RPMI7951 (cell line): ENCODE measurements at places on chromosomes 6 and 20. TPM values are rescaled to one million over a fixed set of nuclear protein-coding genes. Genes with fewer than 3 reads are reported as not detected.

Gene TNFAIP3
- 4.9 and 5.4 TPM in 2 replicates for total RNA-seq

GRCh38 chr6:83601119-83601518 is 88.8 kb downstream of the PRSS35 start:
- no peak for DNase-seq

GRCh38 chr6:47238456-47238995 is 71.2 kb downstream of the TNFRSF21 start:
- DNase-seq: no peak

DNA sequence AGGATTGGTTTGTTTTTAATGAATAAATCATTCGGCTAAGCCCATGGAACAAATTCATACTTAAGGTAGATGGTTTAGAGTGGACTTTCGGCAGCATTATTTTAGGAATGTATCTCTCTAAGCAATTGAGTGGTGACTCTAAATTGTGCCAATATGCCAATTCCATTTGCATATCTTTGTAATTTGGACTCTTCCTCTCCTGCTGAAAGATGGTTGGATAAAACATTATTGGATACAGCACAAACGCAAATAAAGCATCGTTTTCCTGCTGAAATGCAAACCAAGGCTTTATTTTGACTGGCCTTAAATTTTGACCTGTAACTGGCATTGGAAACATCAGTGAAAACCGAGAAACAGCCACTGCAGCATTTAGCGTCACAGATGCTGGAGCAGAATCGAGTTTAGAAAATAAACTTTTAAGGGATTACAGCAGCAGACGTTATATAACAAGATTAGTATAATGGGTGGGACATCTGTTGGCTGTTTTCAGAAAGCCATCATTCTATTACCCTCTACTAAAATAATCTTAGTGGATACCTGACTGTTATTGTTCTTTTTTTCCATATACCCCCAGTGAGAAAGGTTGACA is 726.0 kb downstream of the KIF16B start:
- DNase-seq: no peak

DNA sequence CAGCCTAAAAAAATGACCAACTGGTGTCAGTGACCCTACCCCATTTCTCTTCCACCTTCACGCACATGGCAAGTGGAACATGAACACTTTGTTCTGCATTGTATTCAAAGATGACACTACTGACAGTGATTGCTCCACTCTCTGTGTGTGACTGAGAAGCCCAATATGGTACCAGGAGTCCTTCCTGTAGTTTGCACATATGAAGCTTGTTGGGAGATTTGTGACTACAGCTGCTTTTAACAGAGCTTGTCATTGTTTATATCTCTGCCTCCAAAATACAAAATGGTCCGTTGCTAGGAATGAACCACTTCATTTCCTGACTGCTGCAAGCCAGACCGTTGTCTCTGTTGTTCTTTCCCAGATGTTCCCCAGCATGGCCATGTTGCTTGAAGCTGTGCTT is 140.3 kb upstream of the TCF21 start:
- DNase-seq: peak; percentile 17

GRCh38 chr6:146543211-146543939 is at the start of gene RAB32:
RAB32 (plus strand) TSS chr6:146543833; CDS start chr6:146543872, 39 bp downstream.
- peak; percentile 94 for DNase-seq

Gene UBE2V1
- total RNA-seq: 134 and 174 TPM in 2 replicates

DNA sequence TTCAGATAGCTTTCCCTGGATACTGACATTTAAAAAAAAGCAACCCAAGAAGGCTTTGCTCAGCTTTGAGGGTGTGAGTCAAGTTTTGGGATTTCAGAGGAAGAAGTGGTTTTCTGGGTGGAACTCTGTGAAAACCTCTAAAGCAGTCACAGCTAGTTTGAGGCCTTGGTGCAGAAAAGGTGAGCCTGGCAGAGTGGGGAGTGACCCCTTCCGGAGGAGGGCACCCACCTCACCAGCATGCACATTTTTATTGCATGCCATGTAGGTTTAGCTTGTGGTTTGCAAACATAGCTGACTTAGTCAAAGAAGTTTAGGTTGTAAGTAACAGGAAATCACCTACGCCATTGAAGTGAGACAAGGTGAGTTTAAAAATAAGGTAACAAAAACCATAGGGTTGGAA is 146.8 kb upstream of the PMEPA1 start:
- DNase-seq: no peak

Gene SUMO4
- total RNA-seq: 0.78 and 0.84 TPM in 2 replicates

DNA sequence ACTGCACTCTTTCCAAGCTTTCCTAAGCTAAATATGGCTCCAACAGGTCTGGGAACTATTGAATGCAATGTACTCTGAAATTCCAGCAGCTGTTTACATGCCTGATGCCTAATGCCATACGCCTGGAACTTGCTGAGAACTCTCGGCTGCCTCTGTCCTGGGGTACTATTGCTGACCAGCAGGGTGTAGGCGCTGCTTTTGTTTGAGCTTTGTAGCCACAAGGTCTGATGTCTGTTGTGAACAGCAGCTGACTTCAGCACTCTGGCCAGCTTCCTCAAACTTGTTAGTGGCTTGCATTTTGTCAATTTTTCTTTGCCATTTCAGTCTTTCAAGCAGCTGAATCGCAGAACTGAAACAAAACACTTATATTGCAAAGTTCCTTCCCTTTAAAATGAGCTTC is 26.7 kb downstream of the SAYSD1 start:
- peak; percentile 39 for DNase-seq

Gene MYO6
- 5.0 and 6.0 TPM in 2 replicates for total RNA-seq

Gene PAX1
- not detected in 2 replicates for total RNA-seq

DNA sequence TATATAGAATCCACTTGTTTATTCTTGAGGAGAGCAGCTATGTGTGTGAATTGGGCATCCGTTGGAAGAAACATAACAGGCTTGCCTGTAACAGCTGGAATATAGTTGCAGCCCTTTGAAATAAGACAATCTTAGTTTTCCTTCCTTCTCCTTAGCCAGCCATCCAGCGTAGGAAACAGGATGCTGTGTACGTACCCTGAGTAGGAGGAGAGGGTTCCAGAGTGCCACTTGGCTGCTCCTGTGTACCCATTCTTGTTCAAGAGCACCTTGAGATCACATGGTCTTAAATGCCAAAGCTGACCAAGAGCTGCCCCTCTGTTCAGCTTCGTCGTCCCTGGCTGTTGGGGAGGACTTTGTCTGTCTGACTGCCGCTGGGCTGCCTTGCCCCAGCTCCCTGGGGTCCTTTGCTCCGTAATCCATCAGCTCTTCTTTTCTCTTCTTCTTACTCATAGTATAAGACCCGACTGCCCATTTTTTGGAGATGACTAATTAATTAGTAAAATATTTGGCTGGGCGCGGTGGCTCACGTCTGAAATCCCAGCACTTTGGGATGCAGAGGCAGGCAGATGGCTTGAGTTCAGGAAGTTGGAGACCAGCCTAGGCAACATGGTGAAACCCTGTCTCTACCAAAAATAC is 49.0 kb downstream of the RREB1 start:
- DNase-seq: peak; percentile 81

- DNase-seq: peak; percentile 43
These were observed 26.8 kb upstream of the TBX18 start for GRCh38 chr6:84791233-84791632.

- no peak for DNase-seq
These were observed 198.4 kb upstream of the SLC35B3 start for GRCh38 chr6:8633762-8634161.

Gene SIRPB2
- not detected in 2 replicates for total RNA-seq

Gene E2F1
- 28.7 and 33.3 TPM in 2 replicates for total RNA-seq

- no peak for DNase-seq
These were observed 529.5 kb downstream of the PRKN start for GRCh38 chr6:162198076-162198475.

Gene RFX6
- not detected in 2 replicates for total RNA-seq

- peak; percentile 40 for DNase-seq
These were observed 76.8 kb upstream of the SYNDIG1 start for GRCh38 chr20:24392612-24393011.

GRCh38 chr6:167710363-167710920 is 116.3 kb upstream of the AFDN start:
- no peak for DNase-seq

- DNase-seq: no peak
These were observed 26.4 kb downstream of the TRIM27 start for GRCh38 chr6:28897369-28897745.

Gene HLA-DOA
- under 0.01 TPM in 1 of 2 replicates, not detected in the other for total RNA-seq

- DNase-seq: peak; percentile 36
These were observed 637.1 kb downstream of the UTRN start for GRCh38 chr6:144922120-144922722.

Gene PSMB1
- 733 and 830 TPM in 2 replicates for total RNA-seq
